Putamen (tissue), 1 donor: ENCODE measurements at places on chromosomes 6 and 20.

DNA sequence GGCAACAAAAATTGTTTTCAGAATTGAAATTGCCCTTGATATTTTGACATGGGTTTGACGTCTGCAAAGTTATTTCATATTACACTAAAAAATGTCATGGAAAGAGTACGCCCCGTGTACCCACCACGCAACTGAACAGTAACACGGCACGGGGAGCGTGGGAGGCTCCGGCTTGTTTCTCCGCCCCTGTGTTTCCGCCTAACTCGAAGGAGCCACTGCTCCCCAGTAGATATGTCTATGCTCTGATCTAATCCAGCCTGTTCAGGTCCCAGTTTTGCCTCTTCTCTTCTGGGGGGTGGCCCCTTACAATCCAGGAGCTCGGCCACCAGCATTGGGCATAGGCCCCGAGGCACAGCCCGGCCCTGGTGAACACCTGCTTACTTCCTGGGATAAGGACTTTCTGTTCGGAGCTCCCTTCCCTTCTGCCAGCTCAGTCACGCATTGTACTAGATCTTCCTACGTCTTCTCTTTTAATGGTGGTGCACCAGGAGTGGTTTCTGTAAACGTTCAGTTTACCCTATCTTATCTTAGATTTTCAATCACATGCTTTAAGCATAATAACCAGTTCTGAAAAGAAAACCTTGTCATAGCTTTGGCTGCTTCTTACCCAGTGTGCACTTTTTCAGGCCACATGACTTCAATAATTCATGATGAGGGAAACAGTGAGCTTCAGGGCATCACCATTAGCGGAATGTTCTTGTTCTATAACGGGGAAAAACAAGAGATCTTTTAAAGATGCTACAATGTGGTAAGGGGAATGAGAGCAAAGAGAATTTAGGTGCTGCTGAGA, 43.9 kb upstream of the EXOC2 start:
- DNase-seq: no peak

GRCh38 chr20:45701873-45702272, at the start of gene WFDC13:
WFDC13 (plus strand) TSS chr20:45702038; CDS start chr20:45702124, 86 bp downstream.
- no peak for DNase-seq

- DNase-seq: no peak
Observed at GRCh38 chr6:120108061-120108795, 758.7 kb upstream of the MAN1A1 start.

GRCh38 chr6:391559-392440, at the start of gene IRF4:
IRF4 (plus strand) TSS chr6:391752; CDS start chr6:393153, 1,401 bp downstream.
- DNase-seq: no peak

DNA sequence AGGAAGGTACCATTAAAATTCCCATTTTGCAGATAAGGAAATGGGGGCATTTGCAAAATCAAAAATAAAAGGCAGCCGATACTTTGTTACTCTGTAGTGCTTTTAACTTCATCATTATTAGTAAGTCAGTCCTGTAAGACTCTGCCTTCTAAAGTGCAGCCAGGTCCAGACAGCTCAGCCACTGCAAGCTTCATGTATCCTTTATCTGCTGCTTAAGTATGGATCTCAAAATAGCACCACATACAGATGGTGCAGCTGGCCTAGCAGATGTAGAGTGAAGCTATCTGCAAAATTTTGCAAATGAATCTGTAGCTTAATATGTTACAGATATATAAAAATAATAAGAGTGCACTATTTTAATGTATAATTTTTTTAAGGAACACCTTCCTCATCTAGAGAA, 53.4 kb downstream of the NUS1 start:
- DNase-seq: no peak

GRCh38 chr6:70282919-70283461, 19.9 kb downstream of the COL9A1 start:
- DNase-seq: no peak

- no peak for DNase-seq
Observed at GRCh38 chr6:47066418-47066817, 24.3 kb upstream of the ADGRF1 start.

DNA sequence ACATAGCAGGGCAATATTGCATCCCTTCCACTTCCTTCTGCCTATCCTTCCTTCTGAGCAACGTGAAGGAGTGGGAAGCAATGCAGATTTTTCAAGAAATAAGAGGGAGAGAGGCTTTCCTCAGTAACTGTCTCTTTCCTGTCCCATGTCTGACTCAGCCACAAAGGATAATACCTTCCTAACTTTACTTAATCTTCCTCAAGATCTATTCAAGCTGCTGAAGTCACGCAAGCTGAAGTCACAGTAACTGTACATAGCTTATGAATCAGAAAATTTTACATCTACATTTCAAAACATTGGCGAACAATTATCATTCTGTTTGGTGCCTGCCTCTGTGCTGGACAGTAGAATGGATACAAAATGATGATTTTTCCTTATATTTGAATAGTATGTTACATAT, 86.4 kb upstream of the POU3F2 start:
- DNase-seq: no peak

DNA sequence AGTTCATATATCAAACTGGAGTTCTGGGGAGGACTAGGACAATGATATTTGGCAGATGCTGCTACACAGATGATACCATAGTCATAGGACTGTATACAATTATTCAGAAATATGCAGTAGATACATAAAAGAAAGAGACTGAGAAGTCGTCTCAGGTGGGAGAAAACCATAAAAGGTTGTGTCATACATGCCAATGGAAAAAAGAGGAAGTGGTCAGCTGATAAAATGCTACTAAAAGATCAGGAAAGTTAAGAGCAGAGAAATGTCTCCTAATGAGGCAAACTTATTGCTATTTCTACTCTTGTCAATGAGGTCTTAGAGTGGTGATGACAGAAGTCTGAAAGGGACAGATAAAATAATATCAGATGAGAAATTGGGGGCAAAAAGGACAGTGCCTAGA, 407.6 kb downstream of the COL12A1 start:
- no peak for DNase-seq

DNA sequence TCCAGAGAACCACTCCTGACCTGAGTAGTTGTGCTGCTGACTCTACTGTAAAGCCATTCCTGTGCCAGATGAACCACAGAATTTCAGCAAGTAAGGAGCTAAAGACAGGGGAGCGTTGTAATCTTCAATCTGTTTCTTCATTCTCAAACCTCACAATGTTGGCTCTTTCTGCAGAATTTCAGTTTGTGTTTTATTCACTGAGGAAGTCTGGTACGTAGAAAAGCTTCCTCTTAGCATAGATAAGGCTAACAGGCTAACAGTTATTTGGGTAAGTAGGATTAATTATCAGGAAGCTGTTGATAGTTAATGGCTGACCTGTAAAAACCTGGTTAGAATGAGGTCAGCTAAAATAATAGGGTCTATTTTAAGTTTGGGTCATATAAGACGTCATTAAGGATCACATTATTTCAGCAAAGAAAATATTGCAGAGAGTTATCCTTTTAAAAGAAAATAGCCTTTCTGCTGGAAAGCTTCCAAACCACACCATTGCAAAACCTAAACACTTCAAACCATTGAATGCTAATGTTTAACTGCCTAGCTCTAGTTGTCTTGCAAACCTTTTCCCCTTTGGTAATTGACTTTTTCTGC, 14.1 kb upstream of the TENT5A start:
- no peak for DNase-seq

- no peak for DNase-seq
Observed at GRCh38 chr6:39546731-39547130, 178.5 kb downstream of the KIF6 start.

DNA sequence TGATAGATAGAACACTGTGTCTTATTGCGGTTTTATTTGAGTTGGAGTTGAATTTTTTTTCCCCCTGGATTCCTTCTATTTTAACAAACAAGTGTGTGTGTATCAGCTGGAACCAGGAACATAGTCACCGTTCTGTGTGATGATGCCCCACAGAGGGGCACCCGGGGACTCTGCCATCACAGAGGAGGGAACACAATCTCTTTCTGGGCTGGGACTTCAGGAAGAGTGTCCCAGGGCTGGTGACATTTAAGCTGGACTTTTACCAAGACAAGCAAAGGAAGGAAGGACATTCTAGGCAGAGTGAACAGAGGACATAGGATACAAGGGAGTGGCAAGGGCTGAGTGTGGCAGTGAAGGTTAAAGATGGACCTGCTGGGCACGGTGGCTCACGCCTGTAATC, 33.2 kb downstream of the TAF8 start:
- no peak for DNase-seq

GRCh38 chr6:159213405-159213804, 44.2 kb downstream of the FNDC1 start:
- DNase-seq: no peak

GRCh38 chr20:10798811-10799210, 125.0 kb upstream of the JAG1 start:
- DNase-seq: no peak

GRCh38 chr6:82073484-82073883, 174.1 kb downstream of the IBTK start:
- DNase-seq: no peak

- DNase-seq: no peak
Observed at GRCh38 chr6:104771258-104771832, 88.4 kb downstream of the HACE1 start.
